ENCODE measurements at places on chromosomes 11 and 22.

GRCh38 chr11:76336597-76336996 is 44.3 kb downstream of the THAP12 start:
- DNase-seq = no peak

- no peak for DNase-seq
These were observed at the start of gene TSPAN18 for GRCh38 chr11:44726283-44727113. Gene TSPAN18, plus strand, starts transcription at chr11:44726962. Its CDS starts 179,455 bp downstream, at chr11:44906417.

- no peak for DNase-seq
These were observed 456 bp upstream of the SPI1 start for GRCh38 chr11:47378836-47379170.

GRCh38 chr22:48083502-48083901 is 1321.1 kb downstream of the TBC1D22A start:
- DNase-seq = no peak

DNA sequence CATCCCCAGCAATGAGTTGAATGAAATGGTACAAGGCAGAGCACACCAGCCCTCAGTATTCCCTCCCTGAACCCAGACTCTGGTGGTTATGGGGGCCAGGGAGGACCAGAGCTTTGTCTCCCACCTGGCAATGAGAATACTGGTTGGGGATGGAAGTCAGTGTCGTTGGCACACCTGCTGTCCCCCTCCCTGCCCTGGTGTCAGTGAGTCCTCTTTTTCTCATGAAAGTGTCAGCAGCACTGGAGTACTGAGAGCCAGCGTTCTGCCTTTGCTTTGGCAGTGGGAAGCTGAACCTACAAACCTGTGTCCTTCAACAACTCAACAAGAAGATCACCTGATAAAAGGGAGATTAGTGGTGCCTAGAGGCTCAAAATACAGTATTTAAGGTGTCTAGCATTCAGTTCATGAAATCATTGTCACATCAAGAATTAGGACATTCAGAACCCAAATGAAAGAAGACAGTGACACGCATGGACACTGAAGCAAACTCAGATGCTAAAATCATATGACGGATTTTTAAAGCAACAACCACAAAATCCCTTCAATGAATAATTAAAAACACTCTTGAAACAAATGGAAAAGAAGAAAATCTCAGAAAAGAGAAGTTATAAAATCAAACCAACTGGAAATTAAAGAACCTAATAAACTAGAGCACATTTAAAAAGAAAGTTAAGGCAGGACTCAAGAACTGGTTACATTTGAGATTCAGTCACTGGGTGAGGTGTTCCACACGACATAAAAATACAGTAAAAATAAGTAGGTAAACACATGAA is 77.5 kb upstream of the VPREB1 start:
- no peak for DNase-seq

- DNase-seq = no peak
These were observed at the start of gene MCHR1 for GRCh38 chr22:40679249-40679963. Gene MCHR1, plus strand, starts transcription at chr22:40679484. Its CDS starts 169 bp downstream, at chr22:40679653.

DNA sequence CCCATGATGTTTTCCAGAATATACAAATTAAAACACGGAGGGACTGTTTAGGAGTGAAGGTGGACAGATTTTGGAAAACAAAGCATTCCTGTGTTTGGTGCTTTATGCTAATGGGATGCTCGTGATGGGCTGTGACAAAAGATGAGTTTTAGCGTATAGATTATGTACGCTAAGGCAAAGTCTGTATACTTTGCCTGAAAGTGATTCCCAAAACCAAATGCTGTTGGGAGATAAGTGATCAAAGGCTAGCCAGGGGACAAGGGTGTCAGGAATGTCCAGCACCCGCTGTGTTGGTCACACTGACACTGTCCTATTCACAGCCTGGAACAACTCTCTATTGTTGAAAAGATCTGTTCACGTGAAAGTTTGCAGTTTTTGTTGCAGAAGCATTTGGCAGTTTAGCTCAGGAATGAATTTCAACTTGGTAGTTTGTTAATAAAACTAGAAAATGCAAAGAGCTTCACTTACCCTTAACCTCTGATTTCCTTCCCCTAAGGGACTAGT is 1.5 kb downstream of the JAM3 start:
- DNase-seq = no peak

- no peak for DNase-seq
These were observed 1078.7 kb downstream of the TBC1D22A start for GRCh38 chr22:47841156-47841555.

DNA sequence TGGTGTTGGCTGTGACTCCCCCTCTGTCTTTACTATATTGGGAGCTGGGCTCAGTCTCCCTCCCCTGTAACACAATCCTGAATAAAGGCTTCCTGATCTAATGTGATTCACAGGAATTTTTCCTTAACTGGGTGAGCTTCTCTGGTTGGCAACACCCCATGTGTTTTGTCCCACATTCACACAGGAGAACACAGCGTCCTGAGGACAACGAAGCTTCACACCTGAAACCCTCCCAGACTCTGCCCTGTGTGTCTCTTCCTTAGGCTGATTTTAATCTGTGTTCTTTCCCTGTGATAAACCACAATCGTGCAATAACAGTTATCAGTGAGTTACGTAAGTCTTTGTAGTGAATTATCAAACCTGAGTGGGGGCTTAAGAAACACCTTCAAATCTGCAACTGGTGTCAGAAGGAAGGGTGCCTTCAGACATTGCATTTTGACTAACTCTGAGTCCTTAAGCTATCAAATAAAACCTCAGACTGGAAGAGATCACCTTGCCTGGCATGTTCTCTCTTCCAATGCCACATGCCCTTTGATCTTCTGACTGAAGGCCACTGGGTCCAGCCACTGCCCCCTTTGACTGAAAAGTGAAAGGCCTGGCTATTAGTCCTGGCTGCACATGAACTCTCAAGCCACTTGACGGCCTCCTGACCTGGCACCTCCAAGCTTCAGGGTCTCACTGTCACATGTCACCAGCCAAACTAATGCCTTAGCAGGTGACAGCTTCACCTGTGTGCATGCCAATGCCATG is 17.3 kb downstream of the APOL3 start:
- no peak for DNase-seq

DNA sequence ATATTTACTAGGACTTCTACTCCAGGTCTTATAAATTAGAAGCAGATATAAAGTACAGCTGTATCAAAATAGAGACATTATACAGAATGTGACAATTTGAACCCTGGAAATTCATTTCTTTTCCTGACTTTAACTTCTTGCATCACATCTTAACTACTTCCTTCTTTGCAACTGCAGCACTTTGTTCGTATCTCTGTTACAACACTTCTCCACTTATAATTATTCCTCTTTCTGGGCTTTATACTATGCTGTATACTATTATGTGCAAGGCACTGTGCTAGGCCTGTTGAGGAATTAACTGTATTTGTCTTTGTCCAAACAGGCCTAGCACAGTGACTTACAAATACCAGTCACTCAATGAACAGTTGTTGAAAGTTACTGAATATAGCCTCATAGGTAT is 1.8 kb upstream of the SLC36A4 start:
- no peak for DNase-seq

GRCh38 chr11:35131886-35132285 is 7.1 kb upstream of the CD44 start:
- no peak for DNase-seq

GRCh38 chr11:74932797-74933196 is 16.1 kb downstream of the XRRA1 start:
- DNase-seq = no peak

DNA sequence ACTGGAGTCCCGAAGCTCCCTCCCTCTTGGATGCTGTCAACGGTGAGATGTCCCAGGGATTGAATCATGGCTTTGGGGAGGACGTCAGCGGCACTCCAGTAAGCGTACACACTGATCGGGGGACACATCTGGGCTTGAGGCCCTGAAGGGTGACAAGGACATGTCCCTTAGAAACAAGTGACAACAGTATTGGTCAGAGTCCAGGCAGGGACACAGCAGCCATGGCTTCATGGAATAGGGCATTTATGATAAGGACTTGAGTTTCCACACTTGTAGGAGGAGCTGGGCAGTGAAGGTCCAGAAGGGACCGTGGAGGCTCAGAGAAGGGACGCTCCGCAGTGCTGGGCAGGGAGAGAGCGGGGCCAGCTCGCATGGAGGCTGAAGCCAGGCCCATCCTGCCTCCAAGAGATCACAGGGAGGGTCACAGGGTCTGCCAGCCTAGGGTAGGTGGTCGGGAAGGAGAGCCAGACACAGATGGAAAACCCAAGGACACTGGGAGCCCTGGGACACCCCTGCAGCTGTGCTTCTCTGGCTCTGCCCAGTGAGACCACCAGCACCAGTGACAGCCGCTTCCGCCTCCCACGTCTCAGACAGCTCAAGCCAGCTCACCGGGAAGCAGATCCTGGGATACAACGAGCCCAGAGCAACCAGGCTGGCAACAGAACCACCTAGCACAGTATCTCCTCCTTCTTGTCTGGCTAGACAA is 22.9 kb upstream of the RFPL3 start:
- DNase-seq = no peak

DNA sequence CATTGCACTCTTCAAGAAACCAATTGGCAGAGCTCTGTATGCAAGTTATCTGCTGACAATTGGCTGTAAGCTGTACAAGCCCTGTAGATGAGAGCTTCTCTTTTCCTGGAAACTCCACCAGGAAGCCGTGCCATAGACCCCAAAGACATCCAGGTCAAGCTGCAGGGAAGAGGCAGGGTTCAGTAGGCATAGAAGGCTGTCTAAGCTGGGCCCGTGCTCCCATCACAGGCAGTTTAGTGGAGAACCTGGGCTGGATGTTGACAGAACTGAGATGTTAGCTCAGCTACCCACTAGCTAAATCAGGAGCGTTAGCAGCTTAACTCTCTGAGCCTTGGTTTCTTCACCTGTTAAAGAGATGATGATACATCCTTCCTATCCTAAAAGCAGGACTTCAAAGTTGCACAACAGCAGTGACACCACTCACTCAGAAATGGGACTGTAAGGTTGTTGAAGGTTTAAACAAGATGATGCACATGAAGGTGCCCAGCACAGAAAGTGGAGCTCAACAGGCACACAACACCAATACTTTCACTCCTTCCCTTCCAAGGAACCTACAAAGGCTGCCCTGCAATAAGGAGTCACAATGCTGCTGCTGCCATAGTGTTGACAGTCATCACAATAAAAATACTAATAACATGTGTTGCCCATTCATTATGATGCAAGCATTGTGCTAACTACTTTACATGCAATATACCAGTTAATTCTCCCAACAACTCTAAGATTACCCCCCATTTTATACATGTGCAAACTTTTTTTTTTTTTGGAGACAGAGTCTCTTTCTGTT is 115.4 kb downstream of the ZBTB16 start:
- DNase-seq = no peak

DNA sequence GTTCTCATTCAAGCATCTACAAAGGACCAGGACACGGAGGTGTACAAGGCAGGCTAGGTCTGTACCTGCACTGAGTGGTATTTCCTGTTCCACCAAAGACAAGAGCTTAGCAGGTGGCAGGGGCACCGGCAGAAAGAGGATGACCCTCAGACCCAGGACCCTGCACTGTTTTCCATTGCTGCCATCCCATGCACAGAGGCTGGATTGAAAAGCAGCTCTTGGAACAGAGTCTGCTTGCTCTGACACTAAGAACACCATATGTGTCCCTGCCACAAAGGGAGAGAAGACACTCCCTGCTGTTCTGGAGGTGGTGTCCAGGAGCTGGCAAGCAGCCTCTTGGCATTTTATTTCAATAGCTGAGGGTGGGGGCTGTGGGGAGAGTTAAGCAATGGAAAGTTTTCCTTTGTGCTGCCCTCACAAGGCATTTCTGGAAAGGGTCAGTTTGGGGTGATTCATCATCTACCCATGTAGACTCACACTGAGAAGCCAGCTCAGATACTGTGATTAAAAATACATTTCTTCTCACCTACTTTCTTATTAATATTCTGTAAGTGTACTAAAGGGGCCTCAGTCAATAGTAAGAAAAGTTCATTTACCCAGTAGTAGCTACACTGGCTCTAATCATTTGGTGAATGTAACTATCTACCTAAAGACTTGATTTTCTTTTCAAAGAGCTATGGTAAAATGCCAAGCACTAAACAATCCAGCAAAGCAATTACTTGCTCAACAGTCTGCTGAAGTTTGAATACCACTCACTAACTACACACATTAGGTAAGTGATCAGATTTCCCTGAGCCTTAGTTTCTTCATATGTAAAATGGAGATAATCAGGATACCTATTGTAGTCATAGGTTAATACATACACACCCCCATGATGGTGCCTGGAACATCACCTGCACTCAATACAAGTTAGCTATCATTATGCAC is 55.2 kb downstream of the SLC1A2 start:
- no peak for DNase-seq
